ENCODE measurements at places on chromosomes 1 and 21.
A peak's percentile ranks its signal among the peaks of the same experiment; 100 is the strongest.

DNA sequence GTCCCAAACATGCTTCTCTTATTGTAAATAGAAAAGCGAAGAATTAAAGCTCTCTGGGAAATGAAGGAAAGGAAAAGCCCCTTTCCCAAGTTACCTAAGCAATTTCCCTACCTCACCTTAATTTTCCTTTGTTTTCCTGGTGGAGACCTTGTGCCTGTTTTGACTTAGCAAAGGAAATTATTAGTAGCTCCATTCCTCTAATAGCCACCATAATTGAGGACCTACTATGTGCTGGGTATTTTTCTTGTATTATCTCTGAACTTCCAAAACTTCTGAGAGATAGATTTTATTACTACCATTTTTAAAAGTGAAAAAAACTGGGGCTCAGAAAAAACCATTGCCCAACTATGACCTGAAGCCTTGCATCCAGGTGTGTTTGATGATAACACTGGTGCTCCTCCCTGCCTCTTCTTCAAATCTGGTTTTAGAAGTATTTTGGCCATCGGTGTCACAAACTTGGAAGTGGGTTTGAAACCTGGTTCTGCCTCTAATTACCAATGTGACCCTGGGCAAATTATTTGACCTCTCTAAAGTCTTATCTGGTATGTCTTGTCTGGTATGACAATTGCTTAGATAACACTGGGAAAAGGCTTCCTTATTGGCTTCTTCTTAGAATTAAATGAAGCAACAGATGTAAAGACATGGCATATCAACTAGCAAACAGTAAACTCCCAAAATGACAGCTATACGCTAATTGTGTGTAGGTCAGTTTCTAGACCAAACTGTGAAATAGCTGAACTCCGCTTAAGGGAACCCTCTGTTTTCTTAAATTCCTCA, 39.5 kb downstream of the BCL9 start:
- DNase-seq, result no peak

DNA sequence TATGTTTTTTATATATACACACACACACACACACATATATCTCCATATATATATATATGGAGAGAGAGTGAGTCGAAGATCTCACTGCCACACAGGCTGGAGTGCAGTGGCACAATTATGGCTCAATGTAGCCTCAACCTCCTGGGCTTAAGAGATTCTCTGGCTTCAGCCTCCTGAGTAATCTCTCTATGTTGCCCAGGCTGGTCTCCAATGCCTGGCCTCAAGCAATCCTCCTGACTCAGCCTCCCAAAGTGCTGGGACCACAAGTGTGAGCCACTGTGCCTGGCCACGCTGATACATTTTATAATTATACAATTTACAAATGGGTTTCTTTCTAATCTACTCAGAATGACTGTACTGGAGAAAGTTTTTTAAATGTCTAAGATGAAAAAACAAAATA, 664.2 kb downstream of the PTPRC start:
- no peak for DNase-seq

- no peak for DNase-seq
Measured at GRCh38 chr1:244204004-244204403, 152.9 kb downstream of the ZBTB18 start.

- no peak for DNase-seq
Measured at GRCh38 chr1:204323887-204324286, 35.8 kb downstream of the PLEKHA6 start.

GRCh38 chr1:175278734-175279116, 86.1 kb upstream of the KIAA0040 start:
- DNase-seq, result no peak

DNA sequence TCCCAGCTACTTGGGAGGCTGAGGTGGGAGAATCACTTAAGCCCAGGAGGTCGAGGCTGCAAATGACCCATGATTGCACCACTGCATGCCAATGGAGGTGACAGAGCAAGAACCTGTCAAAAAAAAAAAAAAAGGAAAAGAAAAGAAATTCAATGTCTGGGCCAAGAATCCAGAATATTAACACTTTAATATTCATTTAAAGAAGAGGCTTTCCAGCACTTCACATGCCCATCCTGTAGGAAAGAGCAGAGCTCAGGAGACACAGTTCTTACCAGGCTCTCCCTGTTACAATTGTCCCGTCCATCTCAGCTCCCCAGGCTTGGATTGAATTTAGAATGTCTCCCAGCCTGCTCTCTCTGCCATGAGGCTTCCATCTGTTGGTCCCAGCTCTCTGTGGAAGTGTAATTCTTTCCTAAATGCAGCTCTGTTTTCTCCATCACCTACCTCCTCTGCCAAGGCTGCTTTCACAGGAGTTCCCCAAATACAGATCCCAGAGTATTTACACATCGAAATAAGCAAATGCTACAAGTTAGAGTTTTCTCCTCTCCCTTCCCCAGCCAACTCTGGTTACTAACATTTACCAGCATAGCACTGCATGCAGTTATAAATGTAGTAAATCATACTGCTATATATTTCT, 116.6 kb upstream of the CDC42BPA start:
- no peak for DNase-seq

DNA sequence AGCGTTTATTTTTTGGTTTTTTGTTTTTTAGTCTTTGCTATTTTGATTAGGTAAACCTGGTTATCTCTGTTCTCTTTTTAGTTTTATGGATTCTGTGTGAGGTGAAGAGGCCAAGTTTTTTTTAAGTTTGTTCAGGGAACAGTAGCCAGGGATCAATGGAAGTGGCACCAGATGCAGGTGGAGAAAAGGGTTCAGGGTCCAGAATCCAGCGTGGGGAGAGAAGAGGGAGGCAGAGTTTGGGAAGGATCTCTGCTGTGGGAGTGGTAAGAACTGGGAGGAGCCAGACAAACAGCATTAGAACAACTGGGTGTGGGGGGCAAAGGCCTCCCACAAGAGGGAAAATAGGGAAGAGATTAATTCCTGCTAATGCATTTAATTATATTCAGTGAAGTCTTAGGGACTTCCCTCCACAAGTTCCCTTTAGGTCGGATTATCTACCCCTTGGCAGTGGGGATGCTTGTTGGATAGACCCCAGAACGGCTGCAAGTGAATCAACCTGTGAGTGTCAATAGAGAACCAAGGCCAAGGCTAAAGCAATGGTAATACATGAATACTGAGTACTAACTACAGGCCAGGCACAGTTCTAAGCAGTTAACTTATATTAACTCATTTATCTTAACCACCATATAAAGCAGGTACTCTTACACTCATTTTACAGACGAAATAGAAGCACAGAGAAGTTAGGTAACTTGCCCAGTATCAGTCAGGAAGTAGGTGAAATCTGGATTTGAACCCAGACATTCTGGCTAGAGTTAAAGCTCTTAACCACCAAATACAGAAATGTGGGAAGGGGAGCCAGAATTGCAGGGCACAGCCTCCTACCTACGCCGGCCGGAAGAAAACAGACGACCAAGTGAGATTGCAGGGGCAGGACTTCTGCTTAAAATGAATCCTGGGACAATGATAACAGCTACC, 498 bp downstream of the GNAT2 start:
- DNase-seq, result no peak

DNA sequence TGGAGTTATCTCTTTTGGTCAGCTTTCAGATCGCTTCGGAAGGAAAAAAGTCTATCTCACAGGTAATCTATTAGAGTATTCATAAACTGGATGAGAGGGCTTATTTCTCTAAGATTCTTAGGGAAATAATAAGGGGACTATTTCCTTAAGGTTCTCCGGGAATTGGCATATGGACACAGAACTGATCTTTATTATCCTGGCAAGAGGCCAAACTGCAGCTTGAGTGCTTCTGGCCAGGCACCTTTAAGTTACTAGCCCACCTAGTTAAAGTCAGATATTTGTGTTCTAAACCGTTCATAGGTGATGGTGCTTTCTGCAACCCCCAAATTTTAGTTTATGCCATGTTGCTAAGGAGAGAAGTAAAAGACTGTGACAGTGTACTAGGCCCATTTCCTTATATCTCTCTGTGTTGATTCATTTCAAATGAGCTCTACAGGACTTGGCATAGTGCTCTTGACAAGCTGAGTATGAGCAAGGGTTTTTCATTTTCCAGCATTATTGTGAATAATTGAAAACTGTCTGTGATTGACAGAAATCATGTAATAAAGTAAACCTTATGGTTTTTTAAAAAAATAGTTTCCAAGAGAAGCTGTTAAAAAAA, 43.4 kb downstream of the SLC22A15 start:
- no peak for DNase-seq

DNA sequence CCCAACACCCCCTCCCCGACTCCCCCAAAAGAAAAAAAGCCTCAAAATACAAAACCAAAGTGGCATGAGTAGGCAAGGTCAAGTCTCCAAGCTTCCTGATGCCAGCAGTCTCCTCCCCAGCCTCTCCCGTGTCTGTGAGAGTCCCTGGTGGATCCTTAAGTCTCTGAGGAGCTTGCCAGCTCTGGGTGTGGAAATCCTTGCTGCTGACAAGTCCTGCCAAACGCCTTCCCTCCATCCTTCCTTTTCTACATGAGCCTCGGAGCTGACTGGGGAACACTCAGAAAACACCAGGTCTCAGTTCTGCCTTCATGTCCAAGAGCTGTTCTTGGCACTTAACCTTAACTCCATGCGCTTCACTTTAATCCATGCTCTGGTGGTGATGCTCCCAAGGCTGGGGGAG, 3.7 kb upstream of the ETV3L start:
- DNase-seq, result no peak

DNA sequence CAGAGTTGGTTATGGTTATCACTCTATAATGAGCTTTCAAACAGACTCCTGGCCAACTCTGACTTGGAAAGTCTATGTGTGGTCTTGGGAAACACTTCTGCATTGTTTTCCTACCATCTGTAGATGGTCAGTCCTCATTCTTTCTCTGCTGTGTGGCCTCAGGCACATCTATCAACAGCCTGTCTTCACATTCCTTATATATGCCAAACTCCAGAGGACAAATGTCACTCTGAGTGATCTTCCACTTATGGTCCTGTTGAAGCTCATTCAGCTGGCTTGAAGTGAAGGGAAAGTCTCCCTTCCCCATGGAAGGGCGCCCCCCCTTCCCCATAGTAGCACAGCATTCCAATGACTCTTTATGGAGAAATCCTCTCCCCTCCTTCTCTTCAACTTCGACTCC, 58.7 kb downstream of the VANGL2 start:
- DNase-seq, result no peak

DNA sequence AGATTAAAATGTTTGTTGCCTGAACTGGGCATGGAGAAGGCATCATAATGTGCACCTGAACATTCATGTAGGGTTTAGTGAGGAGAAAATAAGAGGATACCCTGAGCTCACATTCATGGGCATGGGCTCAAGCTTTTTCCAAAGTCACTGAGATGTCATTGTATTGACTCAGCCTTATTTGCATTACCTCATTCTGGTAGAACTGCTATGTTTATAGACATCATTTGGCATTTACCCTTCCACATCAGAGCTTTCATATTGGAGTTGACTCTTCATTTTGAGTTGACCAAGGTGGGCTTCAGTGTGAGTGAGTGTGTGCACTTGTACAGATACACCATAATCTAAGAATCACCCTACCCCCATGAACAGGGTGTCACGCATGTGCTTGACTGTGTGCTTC, 143.2 kb downstream of the PBX1 start:
- DNase-seq, result no peak

DNA sequence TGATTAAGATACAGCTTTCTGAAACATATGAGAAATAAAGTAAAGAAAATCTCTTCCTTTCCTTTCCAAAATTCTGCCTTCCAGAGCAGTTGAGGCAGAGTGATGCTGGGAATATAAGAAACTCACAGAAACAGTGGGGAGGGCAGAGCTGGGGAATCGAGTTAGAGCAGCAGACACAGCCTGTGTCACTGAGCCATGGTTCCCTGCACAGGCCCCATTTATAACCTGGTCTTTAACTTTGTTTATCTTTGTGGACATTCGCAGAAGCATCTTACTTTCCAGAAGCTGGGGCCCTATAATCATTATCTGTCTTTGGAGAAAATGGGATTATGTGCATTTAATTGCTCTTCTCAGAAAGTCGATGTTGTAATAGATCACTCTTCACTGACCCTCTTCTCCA, 349.1 kb downstream of the SETD4 start:
- no peak for DNase-seq

DNA sequence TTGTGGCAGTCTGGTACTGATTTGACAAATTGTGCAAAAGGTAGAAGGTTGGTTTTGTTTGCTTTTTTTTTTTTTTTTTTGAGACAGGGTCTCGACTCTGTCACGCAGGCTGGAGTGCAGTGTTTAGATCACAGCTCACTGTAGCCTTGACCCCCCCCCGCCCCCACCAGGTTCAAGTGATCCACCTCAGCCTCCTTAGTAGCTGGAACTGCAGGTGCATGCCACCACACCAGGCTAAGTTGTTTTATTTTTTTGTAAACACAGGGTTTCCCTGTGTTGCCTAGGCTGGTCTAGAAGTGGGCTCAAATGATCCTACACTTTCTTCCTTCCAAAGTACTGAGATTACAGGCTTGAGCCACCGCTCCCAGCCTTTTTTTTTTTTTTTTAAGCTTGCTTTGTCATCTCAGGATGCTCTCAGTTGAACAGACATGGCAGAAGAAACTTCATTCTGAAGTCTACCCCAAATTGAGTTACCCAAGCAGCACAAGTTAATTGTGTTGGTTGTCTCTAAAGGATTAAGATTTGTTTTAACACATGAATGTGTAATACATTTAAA, 8.2 kb downstream of the KDM1A start:
- no peak for DNase-seq

DNA sequence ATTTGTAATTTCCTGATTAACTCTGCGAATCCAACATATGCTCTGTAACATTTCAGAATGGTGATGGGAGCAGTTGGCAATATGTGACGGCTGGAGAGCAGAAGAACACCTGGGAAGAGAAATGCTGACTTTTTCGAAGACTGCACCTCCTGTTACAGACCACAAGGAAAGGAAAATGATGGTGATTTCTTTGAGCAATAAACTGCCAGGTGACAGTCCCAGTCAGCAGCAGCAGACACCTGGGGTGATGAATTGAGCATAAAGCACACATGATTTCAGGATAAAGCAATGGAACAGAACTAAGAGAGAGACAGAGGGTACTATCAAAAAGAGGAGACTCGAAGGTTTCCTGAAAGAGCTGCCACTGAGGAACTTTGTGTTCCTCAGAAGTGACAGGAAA, 528.6 kb downstream of the NEGR1 start:
- DNase-seq, result no peak

GRCh38 chr1:10631811-10632593, 157.3 kb downstream of the PEX14 start:
- peak; percentile 83 for DNase-seq

GRCh38 chr1:67672260-67672803, 12.7 kb upstream of the GADD45A start:
- peak; percentile 20 for DNase-seq

- no peak for DNase-seq
Measured at GRCh38 chr1:23661887-23662286, 29.7 kb upstream of the RPL11 start.

- no peak for DNase-seq
Measured at GRCh38 chr21:42731264-42732032, 78.0 kb downstream of the PDE9A start.

DNA sequence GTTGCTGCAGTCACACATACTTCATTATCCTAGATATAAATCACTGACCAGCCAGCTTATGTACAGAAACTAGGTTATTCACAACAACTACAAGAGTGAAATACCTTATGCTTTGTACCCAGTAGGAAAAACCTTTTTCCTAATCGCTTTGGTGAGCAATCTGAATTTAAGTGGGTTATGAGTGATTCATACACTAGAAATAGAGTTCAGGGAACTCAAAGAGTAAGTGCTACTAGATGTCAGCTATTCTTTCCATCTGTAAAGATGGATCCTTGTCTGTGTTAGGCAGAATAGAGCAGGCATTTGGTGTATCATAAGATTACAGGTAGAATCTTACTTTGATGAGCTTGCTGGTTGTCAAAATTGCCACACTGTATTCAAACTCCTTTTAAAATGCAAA, 101.9 kb downstream of the ZNF644 start:
- no peak for DNase-seq

All from NCI-H510A treated with DMSO at 0.1 percent for 48 hours (cell line).